ENCODE measurements at places on chromosomes 12 and 14. TPM values are rescaled to one million over a fixed set of nuclear protein-coding genes. Genes with fewer than 3 reads are reported as not detected.

Gene IL22
- total RNA-seq: not detected

DNA sequence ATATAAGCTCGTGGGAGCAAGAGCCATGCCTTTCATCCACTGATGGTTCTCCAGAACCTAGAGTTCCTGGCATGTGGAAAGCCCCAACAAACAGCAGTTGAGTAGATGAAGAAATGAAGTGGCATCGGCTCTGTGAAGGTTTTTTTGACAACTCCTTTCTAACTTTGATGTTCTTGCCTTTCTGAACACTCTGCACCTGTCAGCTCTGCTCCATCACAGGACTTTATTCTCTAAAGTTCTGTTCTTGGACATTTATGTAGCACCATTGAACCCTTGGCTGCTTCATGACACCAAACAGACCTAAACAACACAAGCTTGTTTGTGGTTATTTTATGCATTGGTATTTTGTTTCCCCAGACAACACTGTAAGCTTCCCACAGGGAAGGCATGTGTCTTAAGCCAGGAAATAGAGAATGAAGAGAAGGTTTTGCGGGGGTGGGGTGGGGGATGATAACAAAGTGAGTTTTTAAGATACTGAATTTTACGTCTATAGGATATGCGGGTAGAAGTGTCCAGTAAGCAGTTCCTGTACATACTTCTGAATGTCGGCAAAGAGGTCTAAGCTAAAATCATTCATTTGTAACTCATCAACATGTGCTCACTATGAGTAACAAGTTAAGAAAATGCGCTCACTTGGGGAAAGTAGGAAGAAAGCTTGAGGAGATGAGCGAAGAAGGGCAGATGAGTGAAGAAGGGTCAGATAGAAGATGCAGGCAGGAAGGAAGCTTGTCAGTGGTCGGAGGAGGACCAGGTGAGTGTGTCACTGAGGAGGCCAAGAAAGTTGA is 146.0 kb upstream of the PLEKHG7 start:
- no peak for DNase-seq

DNA sequence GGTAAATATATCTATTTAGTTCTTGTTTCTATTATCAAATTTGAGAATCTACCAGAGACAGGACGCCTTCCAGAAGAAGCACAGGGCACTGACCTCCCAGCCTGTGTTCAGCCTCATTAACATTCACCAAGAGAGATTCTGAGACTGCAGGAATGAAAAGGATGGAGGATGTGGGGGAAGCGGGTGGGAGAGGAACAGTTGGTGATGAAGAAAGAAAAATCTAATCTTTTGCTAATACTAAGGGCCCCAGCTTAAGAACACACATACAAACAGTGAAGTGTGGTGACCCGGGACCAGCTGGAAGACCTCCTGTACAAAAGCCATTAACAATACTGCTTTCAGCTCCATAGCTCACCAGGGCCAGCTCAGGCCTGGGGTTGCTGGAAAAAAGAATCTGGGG is 160.5 kb downstream of the NUAK1 start:
- DNase-seq: no peak

- DNase-seq: no peak
Observed at GRCh38 chr12:127930122-127930521, 336.8 kb upstream of the TMEM132C start.

GRCh38 chr14:71970272-71970671 is 38.0 kb downstream of the RGS6 start:
- no peak for DNase-seq

DNA sequence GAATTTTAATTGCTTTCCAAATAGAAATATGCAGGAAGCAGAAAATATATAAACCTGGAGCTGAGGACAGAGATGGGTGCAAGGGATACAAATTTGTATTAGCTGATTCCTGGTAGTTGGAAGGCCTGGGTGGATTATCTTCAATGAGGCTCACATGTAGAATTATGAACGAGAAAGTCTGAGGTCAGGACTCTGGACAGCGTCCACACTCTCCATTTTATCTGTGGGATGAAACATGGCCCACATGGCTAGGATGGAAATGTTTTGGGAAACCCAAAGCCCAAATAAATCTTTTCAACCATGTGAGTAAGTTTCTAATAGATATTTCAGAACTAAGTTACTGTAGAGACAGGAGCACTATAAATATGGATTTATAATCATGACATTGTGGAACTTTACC is 256.1 kb downstream of the APAF1 start:
- no peak for DNase-seq

DNA sequence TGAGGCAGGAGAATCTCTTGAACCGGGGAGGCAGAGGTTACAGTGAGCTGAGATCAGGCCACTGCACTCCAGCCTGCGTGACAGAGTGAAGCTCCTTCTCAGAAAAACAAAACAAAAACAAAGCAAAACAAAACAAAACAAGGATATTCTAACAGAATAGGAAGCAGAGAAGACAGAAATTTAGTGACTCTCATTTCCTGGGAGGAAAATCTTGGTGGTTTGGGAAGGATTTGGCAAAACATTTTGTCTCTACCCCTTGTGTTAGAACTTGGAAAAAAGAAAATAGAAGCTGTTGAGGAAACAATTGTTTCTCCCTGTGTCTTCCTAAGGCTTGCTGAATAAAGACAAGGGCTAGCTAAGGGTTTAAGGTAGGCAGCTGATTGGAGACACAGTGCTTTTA is 79.7 kb upstream of the PTPRR start:
- DNase-seq: no peak

DNA sequence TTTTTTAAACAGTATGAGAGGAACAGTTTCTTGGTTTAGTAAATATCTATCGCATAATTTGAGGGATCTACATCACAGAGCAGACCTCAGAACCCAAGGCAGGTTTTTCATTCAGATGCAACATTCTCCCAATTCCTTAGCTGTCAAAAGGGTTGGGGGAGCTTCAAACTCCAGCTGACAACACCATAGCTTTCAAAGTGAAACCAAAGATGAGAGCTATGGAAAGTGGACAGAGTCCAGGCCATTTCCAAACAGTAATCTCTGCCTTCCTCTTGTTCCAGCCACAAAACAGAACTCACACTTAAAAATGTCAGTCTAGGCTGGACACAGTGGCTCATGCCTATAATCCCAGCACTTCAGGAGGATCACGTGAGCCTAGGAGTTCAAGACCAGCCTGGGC is 87.8 kb downstream of the SPRING1 start:
- DNase-seq: no peak

- DNase-seq: no peak
Observed at GRCh38 chr12:71475280-71475679, 35.7 kb downstream of the LGR5 start.

- no peak for DNase-seq
Observed at GRCh38 chr14:95876761-95877538, at the start of gene TUNAR. Gene TUNAR (plus strand): TSS chr14:95876832.

Gene LRFN5
- total RNA-seq: 13.8 TPM

Gene ADGRD1
- total RNA-seq: 5.5 TPM

DNA sequence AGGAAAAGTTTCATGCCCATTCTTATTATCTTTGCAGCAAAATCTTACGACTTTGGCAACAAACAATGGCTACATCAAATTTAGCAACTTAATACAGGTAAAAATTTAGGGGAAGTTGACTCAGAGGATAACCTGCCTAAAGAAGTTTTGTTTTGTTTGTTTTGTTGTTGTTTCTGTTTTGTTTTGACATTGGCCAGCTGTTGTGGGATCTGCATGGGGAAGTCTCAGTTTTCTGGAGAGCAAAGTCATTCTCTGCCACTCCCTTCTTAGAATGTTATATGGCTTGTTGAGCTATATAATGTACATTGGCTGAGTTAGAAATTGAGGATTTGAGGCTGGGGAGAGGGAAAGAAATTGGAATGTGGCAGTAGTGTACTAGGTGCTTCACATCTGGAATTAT is 109.5 kb downstream of the NT5DC3 start:
- no peak for DNase-seq

GRCh38 chr12:14186193-14186502 is 179.3 kb upstream of the ATF7IP start:
- no peak for DNase-seq

Gene IGF1
- 66.9 TPM for total RNA-seq

DNA sequence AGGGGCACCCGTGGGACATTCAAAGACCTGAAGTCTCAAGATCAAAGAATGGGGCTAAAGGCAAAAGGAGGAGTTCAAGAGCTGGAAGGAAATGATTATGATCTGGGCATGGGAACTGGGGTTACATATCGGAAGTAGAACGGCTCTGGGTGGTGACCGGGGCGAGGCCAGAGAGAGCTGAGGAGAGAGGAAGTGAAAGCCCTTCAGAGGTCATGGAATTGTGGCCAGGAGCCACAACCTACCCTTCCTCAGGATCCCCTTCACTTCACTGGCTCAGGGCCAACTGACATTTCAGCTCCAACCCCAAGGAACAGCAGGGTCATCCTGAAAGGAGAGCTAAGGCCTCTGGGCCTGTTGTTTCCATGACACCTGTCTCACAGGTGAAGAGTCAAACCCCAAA is 57.8 kb downstream of the GALNT16 start:
- no peak for DNase-seq

GRCh38 chr14:76253111-76253510 is 101.4 kb downstream of the GPATCH2L start:
- DNase-seq: no peak

- peak; percentile 93 for DNase-seq
Observed at GRCh38 chr12:76083904-76084862, at the start of gene NAP1L1. Gene NAP1L1 (minus strand): TSS chr12:76084685. CDS start chr12:76074219, 10,466 bp downstream.

- no peak for DNase-seq
Observed at GRCh38 chr12:107431942-107432341, 253.7 kb upstream of the PWP1 start.

DNA sequence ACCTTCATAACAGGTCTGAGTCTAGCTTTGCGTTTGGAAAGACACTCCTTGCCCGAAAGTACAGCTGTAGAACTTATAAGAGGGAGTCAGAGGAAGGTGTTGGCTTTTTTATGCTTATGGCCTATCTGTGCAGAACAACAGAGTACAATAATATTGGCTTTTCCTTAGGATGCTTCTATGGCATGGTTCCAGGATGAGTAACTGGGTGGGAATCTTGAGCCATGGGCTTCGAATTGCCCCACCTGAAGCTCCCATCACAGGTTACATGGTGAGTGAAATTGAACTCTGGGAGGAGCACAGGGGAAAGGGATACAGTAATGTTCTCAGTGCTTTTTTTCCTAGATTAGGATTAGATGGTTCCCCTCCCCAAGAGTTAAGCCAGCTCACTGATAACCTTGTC is 13.0 kb downstream of the PARP2 start:
- DNase-seq: no peak

GRCh38 chr12:27822076-27822712 is 42.2 kb upstream of the MANSC4 start:
- no peak for DNase-seq

GRCh38 chr12:53939141-53940108 is 794 bp downstream of the HOXC13 start:
- DNase-seq: peak; percentile 72

- no peak for DNase-seq
Observed at GRCh38 chr12:52964556-52965336, 15.8 kb downstream of the KRT18 start.

DNA sequence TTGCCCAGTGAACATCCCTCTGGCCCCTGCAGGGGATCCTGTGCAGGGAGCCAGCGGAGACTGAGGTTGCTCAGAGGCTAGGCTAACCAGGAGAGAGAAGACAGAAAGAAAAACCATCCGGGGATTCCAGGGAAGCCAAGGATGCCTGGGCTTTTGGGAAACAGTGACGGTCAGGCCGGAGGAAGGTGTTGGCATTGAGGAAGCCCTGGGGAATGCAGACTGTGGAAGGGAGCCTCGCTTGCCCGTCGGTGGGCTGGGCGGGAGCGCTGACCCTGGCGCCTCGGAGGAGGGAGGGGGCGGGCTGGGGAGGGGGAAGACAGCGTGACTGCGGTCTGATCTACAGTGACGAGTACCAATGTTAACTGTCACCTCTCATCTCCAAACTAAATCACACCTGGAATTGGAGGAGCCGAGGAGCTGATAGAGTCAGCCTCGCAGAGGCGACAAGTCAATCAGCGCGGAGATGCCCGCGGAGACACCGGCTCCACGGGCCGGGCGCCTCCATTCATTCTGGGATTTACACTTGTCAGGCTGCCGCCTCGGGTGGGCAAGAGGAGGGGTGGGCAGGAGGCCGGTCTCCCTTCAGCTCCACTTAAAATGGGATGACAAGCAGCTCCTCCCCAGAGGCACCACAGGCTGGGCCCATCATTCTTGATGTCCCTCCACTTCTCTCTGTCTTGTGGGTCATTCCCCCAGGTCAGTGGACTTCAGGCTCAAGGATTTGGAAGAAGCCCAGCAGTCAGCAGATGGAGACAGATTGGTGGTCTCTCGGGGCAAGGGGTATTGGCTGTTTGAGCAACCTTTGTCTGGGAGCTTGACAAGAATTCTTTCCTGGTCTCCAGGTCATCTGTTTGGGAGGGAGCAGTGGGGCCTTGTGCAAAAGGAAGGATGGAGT is 20.4 kb upstream of the GPATCH2L start:
- DNase-seq: no peak

DNA sequence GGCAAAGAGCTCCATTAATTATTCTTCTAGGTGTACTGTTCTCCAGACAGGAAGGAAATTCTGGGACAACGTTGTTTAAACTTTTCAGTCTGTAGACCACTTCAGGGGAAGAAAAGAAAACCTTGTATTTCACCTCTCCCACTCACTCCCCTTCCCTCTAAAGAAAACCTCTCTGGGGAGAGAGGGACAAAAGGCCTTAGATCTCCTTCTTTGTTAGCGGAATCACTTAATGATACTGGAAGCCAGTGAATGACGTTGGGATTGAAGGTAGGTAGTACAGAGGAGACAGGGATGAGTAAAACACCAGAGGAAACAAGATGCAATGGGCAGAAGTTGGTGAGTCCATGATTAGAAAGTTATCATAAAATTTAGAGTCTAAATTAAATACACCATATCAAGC is 38.7 kb upstream of the SGPP1 start:
- DNase-seq: no peak

Gene SDR9C7
- 0.29 TPM for total RNA-seq

Gene RASSF8
- 60.6 TPM for total RNA-seq

DNA sequence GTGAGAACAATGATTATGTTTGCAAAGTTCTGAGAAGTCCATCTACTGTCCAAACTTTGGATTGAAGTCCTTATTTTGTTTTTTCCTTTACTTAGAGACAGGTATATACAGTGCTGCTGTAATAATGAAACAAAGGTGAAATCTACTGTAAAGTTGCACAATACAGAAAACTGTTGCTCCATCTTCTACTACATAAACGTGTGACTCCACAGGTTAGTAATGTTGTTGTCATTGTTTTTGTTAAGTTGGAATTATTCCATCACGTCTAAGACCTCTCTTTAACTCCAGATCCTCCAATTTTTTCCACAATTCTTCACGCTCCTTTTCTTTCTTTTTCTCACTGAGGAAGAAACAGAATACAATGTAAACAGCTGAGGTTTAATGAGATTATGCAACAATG is 57.0 kb upstream of the GPHB5 start:
- no peak for DNase-seq

- DNase-seq: no peak
Observed at GRCh38 chr12:75725521-75726111, 214.2 kb upstream of the KRR1 start.
